ENCODE measurements at places on chromosomes 4 and X.

DNA sequence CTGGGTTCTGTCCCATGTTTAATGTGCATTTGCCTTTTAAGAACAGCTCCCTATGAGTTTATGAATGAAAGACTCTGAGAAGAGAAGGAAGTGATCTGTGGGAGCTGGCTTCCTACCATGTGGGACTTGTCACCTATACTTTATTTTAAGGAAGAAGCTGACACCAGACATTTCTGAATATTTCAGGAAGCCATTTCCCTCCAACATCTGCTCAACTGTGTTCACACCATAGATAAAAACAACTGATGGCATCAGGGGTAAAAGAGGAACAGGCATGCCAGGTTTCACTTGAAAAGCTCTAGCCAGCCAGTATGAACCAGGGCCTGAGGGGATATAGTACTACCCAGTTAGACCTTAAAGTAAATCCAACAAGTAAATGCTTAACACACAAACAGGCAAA lies 116.0 kb downstream of the COL4A6 start:
- DNase-seq = no peak

DNA sequence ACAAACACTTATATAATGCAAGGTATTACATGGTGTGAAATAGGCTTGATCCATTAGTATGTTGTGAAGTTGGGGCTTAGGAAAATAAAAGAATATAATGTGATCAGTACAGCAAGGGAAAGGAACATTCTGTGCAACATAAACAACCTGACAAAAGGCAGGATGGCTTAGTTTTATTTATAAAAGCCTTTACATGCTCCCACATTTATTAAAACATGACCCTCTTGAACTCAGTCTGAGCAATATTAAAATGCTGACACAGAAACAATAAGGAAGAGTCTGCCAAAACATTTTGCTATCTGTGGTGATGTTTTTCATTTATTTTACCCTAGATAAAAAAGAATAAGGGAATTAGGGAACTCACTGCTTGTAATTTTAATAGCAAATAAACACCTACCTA lies 519.7 kb downstream of the PCDH7 start:
- no peak for DNase-seq

DNA sequence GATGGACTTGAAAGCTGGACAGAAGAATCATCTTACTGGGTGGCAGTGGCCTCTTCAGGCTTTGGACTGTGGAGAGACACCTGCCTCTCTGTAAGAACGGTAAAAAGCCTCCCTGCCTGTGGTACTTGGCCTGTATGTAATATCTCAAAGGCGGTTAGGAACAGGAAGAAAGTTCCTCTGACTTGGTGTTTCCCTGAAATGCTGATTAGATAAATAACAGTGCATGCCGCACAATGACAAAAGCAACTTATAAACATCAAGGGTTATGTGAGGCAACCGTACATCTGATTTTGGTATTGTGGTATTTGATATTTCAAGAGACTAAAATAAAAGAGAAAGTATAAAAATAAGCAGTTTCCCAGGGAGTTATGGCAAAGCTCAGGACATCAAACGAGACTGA lies 92.4 kb upstream of the SORBS2 start:
- no peak for DNase-seq

DNA sequence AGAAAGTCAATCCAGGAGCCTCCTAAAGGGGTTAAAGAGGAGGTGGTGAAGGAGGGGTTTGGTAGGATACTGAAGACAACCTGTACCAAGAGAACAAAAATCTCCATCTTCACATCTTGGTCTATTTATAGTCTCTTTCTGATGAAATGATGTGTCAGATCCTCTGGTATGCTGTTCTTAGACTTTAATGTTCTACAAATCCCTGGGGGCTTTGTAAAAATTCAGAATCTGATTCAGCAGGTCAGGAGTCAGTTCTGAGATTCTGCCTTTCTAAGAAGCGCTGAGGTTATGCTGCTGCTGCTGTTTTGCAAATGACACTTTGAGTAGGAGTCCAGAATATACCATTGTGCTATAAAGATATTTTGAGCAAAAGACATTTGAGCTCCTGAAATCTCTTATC lies 172.9 kb upstream of the GLRA2 start:
- peak; percentile 83 for DNase-seq

GRCh38 chr4:15753081-15753480 lies 25.0 kb upstream of the CD38 start:
- no peak for DNase-seq

- no peak for DNase-seq
Observed at GRCh38 chr4:124132161-124132560, 580.4 kb downstream of the ANKRD50 start.

DNA sequence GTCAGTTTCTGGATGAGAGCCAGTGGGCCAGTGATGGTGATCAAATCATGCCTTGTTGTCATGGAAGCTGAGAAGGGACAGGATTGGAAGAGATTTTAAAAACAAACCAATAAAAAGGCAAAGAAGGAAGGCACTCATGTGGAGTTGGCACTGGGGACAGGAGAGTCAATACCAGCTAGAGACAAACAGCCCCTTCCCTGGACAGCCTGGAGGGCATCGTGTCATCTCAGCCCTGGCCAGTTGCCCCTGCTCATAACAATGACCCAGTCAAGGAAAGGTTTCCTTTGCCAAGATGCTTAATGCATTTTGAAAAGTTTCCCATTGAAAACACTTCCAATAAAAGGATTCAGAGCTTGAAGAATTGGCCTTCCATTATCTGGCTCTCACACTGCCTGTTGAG lies 55.5 kb downstream of the SCML1 start:
- DNase-seq = no peak

- no peak for DNase-seq
Observed at GRCh38 chr4:38101563-38101962, 141.4 kb downstream of the PTTG2 start.

GRCh38 chr4:54912155-54912554 lies 213.2 kb downstream of the KDR start:
- no peak for DNase-seq

All from skeletal muscle cell (primary cell).